ENCODE measurements at places on chromosomes 13 and 19.

DNA sequence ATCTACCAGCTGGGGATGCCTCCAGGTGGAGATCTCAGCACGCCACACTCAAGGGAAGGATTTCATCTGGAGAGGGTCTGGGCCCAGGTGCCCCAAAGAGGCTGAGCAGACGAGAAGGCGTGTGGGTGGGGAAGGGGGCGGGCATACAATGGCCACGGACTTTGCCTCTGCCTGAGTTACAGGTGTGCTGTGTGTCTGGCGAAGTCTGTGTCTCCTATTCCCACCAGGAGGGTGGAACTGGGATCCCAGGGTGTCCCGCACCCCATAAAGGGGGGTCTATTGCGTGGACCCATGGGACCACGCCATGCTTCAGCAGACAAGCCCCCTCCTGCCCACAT lies 3.6 kb downstream of the TLE2 start:
- no peak for DNase-seq

DNA sequence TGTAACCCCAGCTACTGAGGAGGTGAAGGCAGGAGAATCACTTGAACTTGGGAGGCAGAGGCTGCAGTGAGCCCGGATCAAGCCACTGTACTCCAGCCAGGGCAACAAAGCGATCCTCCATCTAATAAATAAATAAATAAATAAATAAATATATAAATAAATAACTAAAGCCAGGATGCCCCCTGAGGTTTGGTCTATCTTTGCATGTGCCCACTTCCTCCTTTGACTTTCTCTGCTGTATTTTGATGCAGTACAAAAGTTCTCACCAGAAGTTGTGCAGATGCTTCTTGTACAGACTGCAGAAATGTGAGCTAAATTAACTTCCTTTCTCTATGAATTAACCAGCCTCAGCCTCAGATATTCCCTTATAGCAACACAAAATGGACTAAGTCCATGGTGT lies 6.5 kb upstream of the N4BP2L2 start:
- no peak for DNase-seq

GRCh38 chr19:1567848-1568227 lies 287 bp downstream of the MEX3D start:
- DNase-seq, result no peak

DNA sequence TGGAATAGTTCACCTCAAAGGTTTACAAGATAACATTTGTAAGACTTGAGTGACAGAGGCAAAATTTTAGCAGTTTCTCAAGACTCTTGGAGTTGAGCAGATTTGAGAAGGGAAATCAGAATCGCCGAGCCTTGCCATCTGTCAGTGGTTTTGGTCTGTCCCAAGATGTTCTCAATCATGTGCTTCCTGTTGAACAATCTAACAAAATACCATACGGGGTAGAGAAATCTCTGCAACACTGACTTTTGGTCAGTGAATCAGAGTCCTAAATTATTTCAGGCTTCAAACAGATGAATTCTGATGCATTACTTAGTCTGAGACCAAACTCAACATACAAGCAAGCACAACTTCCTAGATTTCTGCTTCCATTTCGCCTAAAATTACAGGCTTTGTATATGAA lies 3.8 kb downstream of the KCTD12 start:
- DNase-seq, result no peak

DNA sequence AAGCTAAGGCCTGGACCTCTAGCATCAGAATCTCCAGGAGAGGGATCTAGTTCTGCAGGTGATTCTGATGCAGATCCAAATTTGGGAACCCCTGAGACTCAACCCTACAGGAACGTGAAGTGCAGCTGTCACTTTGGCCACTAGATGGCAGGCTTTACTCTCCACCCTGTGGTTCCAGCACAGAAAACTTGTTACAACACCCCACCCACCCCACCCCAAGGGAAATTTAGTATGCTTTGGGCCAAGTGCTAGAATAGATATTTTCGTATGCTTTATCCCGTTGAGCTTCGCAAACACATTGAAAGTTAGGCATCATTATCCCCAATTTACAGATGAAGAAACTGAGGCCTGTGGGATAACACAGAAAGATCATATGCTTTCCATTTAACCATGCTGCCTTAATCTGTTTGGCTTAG lies 232.0 kb downstream of the B3GLCT start:
- peak; percentile 16 for DNase-seq

GRCh38 chr13:34883396-34883795 lies 58.7 kb upstream of the NBEA start:
- no peak for DNase-seq

DNA sequence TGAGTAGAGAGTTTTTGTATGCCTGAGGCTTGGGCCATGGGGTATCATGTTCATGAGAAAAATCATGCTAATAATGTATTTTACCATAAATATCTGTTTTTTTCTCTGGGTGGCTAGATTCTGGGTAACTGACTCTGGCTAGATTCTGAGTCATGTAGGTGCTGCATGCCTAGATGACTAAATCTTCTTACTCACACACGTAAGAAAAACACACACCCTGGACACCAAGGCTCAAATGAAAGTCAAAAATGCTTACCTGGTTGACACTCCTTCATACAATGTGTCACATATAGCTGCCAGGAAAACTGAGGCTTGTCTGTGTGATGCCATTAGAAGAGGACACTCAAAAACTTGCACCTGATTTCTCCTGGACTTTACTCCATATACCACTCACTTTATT lies 597.4 kb upstream of the SLITRK1 start:
- DNase-seq, result no peak

- no peak for DNase-seq
These were observed at the start of gene RUBCNL for GRCh38 chr13:46387064-46387851. Gene RUBCNL, minus strand, starts transcription at chr13:46387252. Its CDS starts 14,777 bp downstream, at chr13:46372475.

DNA sequence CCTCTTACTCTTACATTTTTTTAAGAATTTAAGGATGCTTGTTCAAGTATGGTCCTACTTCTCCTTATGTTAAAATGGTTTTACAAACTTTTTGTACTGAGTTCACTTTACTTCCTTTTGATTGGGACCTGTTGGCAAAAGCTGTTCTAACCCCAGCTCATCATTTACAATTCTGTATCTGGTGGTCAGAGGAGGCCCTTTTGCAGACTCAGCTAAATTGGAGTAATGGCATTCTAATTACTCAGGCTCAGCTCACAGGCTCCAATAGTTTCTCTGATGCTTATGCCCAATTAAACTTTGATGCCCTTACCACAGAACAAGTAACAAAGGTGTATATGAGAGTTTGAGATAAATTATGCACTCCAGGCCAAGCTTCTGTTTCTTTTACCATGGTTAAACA lies 1632.0 kb downstream of the UQCRFS1 start:
- DNase-seq, result no peak

GRCh38 chr19:15108145-15108844 lies 1.1 kb downstream of the SYDE1 start:
- DNase-seq, result no peak

DNA sequence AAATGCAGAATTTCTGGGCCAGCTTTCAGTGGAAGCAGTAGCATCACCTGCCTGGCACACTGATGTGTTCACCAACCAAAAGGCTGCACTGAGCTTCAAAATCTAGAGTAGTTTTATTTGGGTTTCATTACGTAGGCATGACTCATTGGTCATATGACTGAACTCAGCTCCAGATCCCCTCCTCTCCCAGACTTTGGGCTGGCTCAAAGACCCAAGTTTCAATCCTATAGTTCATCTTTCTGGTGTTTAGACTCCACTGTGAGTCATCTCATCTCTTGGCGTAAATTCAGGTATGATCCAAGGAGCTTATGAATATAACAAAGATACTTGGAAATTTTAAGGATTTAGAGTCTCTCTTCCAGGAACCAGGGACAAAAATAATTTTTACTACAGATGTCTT lies 17.7 kb downstream of the ZMYM5 start:
- no peak for DNase-seq

- no peak for DNase-seq
These were observed 209.3 kb downstream of the KCNRG start for GRCh38 chr13:50224534-50224933.

DNA sequence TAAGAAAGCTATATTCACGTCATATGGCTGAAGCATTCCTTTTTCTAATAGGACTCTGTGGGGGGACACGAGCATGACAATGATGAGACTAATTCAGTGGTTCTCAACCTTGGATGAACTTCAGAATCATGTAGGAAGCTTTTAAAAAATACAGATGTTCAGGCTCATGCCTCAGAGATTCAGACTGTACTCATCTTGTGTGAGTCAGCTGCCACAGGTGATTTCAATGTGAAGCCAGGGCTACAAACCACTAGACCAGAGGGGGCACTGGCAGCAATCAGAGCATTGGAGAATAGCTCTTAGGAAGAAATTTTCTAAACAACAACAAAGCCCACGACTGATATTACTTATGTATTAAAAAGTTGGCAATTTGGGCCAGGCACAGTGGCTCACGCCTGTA lies 91.7 kb downstream of the SERP2 start:
- no peak for DNase-seq

DNA sequence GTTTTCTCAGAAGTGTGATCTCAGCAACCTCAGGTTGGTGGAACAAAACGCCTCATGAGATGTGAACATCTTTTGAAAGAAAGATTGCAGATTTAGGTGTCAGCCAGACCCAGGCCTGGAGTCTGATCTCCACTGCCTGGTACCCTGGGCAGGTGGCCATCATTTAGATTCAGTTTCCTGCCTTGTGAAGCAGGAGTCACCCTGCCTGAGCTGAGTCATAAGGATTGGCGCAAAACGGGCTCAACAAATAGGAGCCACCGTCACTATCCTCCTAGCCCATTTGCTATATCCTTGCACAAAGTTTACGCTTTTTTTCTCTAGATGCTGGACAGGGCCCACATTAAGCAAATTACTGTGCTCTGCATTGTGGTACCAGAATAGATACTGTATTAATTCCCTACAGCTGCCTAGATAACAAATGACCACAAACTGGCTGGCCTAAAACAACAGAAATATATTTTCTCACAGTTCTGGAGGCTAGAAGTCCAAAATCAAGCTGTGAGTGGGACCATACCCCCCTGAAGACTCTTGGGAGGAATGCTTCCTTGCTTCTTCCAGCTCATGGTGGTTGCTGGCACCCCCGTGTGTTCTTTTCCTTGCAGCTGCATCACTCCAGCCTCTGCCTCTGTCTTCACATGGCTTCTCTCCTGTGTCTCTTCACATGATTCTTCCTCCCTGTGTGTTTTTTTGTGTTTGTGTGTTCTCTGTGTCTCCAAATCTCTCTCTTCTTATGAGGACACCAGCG lies 38.2 kb downstream of the TNFSF11 start:
- no peak for DNase-seq

DNA sequence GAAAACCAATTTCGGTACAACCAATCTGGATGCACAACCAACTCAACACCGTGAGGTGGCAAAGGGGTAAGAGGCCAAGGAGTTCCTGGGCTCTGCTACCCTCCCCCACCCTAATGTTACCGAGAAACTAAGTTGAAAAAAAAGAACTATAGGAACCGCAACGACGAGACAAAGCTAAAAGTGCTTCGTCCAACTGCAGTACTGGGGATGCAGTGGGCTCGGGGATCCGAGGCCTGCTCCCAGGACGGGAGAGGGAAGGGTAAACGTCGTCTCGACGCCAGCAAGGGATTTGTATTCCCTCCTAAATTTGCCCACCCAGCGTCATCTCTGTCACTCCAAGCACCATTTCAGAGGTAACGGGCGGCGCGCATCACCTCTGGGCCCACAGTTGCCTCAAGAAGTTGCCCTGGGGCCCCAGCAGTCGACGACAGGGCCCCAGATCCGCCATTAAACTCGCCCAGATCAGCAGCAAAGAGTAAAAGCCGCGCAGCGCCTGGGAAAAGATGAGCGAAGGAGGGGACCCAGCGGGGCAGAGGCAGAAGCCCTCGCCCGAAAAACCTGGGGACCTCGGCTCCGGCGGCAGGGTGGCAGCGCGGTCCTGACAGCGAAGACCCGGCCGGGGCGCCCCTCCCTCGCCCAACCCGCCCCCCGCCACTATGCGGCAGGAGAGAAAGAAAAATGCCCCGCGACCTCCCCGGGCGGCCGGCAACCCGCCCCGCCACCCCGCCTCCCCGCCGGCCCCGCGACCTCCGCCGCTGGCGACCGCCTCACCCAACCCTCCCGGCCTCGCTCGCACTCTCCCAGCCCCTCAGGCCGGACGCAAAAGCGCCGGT lies 752 bp downstream of the ZMYM5 start:
- peak; percentile 35 for DNase-seq

GRCh38 chr19:3343619-3344502 lies 22.5 kb upstream of the NFIC start:
- DNase-seq, result no peak

- no peak for DNase-seq
These were observed 859 bp downstream of the ZNF568 start for GRCh38 chr19:36916991-36917390.

DNA sequence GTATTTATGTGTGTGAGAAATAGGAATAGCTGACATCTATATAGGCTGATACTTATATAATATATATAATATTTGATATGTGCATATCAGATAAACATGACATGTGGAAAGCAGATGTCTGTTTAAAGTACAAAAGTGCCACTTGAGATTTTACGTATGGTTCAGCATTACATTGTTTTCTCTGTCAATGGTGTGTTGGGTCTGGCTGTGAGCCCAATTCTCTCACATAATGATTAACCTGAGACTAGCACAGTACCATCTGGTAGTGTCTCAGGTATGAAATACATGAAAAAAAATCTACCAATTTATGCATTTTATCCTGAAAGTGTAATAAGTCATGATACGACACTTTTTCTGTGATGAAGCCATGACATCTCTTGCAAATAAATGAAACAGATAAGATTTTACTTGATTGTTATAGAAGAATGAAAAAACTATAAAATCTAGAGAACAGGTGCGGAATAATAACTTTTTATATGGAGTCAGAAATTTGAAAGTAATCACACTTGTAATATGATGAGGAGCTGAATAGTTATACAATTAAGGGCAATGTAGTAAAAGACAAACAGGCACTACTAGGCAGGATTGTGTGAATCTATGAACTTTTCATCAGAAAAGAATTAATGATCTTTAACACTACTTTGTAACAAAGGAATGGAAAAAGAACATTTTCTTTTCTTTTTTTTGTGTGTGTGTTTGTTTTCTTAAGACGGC lies 1405.0 kb downstream of the OLFM4 start:
- DNase-seq, result no peak

DNA sequence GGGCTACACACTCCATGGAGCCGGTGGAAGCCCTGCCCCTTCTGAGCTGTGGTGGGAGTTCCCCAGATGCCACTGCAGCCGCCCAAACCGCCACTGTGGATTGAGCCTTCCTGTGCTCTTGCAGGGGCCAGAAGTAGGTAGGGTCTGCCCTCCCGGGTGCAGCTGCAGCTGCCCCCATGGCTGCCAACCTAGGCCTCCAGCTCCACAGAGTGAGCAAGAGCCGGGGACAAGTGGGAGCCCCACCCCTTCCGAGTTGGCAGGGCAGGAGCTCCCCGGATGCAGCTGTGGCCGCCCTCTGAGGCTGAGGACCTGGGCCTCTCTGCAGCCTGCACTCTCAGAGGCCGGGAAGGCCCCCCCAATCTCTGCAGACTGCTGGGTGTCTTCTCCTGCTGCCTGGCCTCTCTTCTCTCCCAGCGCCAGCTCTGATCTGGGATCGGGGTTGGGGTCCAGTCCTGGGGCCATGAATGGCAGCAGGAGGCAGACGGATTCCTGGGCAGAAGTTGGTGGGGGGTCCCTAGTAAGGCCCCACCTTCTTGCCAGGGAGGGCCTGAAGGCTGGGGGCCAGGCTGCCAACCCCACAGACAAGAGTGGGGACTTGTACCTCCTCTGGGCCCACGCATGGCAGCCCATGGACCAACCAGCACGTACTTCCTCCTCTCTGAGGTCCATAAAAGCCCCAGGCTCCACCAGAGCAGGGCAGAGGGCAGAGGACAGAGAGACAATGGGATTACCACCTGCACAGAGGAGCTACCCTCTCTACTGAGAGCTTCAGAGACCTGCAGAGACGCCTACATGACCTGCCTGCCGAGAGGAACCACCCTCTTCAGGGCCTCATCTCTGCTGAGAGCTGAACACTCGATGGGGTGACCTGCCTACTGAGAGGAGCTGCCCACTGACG lies 28.9 kb downstream of the AP2S1 start:
- DNase-seq, result peak; percentile 39

GRCh38 chr13:33997574-33997973 lies 179.6 kb downstream of the RFC3 start:
- DNase-seq, result no peak

Measured in activated effector memory CD4-positive, alpha-beta T cell treated with Interleukin-2 at 50 U/mL for 16 hours (primary cell).